ENCODE measurements at places on chromosomes 11 and 22.

GRCh38 chr11:77762426-77762825 is 58.1 kb downstream of the RSF1 start:
- no peak for DNase-seq

DNA sequence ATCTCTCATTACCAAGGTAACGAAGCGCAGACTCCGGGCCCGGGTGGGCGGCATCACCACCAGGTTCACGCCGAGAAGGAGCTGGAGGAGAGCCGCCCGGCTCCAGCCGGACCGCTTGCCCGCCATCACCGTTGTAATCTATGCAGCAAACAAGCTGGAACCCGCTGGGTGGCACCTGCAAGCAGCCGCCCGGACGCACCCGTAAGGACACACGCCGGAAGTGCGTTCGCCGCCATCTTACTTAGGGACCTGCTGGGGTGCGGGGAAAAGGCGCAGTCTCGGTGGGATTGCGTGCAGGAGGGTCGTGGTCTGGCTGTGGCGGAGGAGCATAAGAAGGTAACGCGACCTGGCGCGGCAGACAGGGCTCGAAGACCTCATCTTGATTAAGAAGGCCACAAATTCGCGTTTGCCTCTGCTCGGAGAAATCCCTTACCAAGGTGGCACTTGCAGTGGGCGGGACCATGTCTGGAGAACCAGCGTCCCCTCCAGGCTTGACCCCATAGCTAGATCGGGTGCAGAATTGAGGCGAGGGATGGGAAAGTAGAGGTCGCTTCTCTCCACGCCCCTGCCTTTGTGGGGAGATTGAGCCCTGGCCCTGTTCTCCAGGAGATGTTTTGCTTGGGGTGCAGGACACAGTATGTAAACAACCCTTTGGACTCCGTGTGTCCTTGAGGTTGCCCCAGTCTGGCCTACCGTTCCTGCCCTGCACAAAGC is at the start of gene ACP2:
TSS of gene ACP2 (minus strand) at position 151 of the 714 bp plus-strand sequence. CDS start at position 126, 25 bp downstream.
- peak; percentile 83 for DNase-seq

- no peak for DNase-seq
Observed at GRCh38 chr11:116231543-116231942, 541.2 kb downstream of the BUD13 start.

GRCh38 chr22:32842486-32842885 is 41.0 kb downstream of the TIMP3 start:
- DNase-seq: no peak

DNA sequence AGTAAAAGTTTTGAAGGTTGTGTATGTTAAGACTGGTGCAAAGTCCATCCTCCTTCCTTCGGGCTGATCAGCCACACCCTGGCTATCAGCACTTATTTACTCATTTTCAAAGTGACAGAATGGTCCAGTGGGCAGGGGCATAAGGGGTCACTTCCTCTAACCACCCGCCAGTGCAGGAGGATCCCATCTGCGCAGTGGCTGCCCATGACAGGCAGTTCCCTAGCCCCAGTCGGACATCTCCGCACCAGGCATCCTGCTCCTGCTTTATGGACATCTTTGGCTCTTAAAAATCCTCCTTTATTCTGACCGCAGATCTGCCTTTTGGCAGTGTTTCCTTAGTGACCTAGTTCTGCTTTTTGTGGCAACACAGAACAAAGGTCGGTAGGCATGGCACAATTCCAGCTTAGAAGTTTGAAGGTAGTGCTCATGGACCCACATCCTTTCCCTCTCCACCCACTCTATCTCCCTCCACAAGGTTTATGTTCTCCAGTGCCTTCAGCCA is 55.9 kb downstream of the BMAL1 start:
- no peak for DNase-seq

DNA sequence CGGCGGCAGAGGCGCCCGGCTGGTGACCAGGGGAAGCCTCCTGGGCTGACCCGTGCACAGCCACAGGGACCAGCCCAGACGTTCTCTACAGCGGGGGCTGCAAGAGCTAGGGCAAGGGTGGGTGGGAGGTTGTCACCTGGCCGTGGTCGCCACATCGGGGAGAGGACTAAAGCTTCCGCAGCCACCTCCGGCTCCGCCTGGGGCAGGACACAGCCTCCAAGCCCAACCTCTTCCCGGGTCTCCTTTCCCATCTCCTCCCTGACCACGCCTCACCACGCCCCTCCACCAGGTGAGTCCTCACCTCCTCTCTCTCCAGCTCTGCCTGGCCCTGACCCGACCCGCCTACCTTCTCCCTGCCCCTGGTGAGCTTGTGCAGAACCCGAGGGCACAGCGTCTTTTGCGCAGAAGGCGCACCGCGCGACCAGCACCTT is 75.9 kb upstream of the LMO1 start:
- DNase-seq: no peak

DNA sequence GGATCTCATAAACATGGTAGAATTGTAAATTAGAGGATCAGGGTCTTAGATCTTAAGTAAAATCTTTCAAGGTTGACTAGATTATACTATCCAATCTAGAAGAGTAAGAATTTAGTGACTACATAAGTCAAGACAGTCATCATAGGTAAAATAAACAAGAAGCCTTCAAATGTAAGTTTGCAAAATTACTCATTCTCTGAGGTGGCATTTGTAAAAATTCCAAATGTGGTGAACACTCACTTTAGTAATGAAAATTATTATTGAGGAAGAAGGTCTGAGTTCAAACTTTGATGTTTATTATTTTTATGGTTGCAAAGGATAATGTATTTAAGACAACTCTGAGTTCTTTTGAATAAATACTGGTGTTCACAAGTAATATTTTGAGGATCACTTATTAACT is 4.6 kb downstream of the HYLS1 start:
- DNase-seq: no peak

DNA sequence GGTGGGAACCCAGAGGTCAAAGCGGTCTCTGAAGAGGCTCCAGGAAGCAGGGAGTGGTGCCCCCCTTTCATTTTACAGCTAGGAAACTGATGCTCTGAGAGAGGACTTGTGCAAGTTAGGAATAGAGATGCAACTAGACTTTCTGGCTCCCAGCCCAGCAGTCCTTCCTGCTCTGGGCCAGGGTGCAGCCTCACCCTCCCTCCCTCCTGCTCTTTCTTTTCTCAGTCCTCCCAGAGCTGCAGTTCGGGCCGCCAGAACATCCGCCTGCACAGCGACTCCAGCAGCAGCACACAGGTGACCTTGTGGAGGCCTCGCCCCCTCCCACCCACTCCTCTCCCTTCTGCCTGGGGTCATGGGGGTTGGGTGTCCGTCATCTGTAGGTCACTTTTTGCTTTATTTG is 51.5 kb downstream of the LHFPL7 start:
- DNase-seq: peak; percentile 56

DNA sequence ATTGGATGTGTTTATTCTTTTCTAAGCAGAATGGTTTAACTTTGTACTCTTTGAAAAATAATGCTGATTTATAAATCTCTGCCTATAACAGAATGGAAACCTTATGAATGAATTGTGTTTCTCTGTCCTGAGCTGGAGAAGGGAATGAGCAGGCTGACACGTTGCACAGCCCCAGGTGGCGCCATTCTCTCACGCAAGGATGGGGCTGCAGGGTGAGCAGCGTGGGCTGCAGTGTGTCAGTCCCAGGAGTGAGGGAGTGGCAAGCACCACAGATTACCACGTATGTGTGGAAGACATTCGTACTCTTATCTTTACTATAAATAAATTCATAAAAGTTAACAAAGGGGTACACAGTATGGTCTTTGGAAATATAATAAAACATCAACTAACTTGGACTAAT is 33.4 kb downstream of the FDX1 start:
- DNase-seq: no peak

- DNase-seq: no peak
Observed at GRCh38 chr22:18028817-18029527, 4.6 kb upstream of the MICAL3 start.

DNA sequence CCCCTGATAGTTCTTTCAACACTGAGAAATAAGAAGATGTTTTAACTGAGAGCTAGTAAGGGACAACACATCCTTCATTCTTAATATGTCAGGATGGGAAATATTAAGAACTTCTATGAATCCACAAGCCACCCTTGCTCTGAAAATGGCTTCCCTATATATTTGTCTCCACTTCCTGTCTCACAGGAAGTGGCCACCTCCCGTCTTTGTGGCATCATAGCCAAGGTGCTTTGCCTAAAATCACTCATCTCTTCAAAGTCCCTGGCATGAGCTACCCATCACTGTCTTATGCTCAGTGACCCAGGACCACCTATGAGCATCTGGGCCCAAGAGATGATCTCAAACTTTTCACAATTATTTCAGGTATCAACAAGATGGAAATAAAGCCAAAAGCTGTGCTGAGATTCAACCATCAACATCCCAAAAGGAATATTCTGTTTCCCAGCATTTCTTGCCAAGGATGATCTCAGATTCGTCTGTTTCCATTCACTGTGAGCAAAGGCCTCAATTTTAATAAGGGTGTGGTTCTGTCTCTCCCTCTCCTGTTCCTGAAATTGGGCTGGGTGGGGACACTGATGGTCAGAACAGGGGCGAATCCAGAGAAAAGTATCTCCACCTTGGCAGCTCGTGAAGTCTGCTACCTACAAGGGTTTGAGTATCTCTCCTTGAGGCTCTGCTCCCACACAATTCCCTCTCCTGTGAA is 493.9 kb downstream of the MN1 start:
- DNase-seq: no peak

DNA sequence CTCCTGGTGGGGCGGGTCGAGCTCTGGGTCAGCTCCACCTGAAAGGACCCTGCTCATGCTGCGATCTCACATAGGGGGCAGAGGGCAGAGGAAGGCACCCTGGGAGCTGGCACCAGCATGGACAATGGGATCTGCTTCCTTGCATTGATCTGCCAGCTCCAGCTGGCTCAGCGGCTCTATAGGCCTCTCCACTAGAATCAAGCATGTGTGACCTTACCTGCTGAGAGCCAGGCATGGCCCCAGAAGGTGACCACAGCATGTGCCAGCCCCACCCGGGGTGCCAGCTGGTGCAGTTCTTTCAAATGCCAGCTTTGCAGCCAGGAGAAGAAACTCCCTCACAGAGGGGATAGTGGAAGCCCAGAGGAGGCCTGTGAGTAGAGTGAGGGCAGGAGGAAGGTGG is 22.0 kb upstream of the KLHL35 start:
- no peak for DNase-seq

- DNase-seq: no peak
Observed at GRCh38 chr11:20452585-20452984, 65.1 kb downstream of the PRMT3 start.

- peak; percentile 31 for DNase-seq
Observed at GRCh38 chr11:27553186-27553585, 46.6 kb upstream of the LIN7C start.

- DNase-seq: no peak
Observed at GRCh38 chr11:13831696-13832095, 130.8 kb upstream of the SPON1 start.

DNA sequence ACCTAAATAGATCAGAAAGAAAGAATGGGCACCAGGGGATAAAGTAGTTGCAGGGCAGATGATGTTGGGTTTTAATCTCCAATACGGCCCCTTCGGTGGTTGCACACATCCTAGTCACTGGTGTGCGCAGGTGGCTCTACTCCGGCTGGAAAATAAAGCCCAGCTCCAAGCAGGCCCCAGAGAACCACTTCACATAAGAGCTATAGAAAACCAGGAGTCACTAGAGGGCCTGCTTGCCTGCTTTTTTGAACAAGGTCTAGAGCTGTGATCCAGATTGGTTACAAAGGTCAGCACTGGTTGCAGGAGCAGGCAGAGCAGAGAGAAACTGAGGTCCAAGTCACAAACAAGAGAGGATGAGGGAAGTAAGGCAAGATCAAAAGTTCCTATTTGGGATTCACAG is 41.5 kb upstream of the MS4A8 start:
- no peak for DNase-seq
